ENCODE measurements at places on chromosomes 6 and 20.

- DNase-seq: no peak
Measured at GRCh38 chr6:72824833-72825232, 203.0 kb downstream of the KCNQ5 start.

DNA sequence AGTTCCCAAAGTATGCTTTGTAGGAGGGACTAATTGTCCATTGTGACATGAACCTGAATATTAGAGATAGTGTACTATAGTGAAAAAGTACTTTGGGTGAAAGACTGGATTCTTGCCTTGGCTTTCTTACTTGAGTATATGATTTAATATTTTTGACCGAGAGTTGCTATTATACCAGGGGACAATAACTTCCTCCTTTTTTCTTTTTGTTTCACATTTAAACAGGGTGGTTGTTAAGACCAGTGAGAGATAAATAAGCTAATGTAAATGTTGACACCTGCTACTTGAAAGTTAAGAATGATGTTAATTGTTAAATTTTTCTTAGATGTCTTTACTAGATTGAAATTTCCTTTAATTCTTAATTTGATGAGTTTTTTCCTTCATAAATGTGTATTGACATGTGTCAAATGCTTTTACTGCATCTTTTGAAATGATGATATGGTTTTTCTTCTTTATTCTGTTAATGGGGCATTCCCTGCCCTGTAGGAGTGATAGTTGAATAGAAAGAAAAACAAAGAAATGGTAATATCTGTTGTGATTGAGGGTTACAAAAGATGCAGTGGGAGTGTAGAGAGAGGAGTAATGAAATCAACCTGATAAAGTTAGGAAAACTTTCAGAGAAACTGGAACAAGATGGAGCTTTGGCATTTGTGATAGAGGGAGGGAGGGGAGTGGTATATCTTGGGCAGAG, 48.4 kb downstream of the ZFAND3 start:
- DNase-seq: no peak

GRCh38 chr6:51805517-51805916, 281.9 kb downstream of the PKHD1 start:
- DNase-seq: no peak

- DNase-seq: peak; percentile 79
Measured at GRCh38 chr20:33862709-33863403, 51.7 kb downstream of the CHMP4B start.

Measured in activated effector memory CD4-positive, alpha-beta T cell treated with anti-CD3 and anti-CD28 coated beads, Interleukin-2, amount 50 U/mL, for 16 hours (primary cell).